ENCODE measurements at places on chromosomes 16 and 17.

- peak; percentile 61 for DNase-seq
Measured at GRCh38 chr16:71412270-71413160, 29.3 kb downstream of the TLE7 start.

- no peak for DNase-seq
Measured at GRCh38 chr17:1972487-1973160, 52.5 kb downstream of the RTN4RL1 start.

DNA sequence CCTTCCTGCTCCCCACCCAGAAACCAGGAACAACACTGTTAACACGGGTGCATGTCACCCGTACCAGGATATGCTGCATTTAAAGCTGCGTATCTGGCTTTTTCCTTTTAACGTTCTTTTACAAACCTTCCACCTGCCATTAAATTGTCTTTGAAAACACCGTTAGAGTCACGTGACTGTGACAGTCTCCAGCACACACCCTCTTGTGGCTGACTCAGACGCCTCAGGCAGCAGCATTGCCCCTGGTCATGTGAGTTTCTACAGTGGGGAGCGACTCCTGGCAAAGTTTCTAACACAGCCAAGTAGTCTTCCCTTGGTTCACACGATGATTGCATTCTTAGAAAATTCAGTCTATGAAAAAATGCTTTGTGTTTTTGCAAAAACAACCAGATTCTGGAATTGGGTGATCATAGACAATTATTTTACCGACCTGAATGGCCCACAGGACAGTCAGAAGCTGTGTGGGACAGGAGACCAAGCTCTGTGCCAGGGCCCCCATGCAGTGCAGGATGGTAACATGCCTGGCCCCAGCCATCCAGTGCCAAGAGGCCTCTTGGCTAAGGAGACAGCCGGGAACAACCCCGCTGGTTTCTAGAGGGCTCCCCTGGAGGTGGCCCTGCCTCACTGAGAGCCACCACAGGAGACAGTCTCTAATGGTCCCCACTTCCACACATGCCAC, 199.1 kb downstream of the KATNIP start:
- DNase-seq = no peak

DNA sequence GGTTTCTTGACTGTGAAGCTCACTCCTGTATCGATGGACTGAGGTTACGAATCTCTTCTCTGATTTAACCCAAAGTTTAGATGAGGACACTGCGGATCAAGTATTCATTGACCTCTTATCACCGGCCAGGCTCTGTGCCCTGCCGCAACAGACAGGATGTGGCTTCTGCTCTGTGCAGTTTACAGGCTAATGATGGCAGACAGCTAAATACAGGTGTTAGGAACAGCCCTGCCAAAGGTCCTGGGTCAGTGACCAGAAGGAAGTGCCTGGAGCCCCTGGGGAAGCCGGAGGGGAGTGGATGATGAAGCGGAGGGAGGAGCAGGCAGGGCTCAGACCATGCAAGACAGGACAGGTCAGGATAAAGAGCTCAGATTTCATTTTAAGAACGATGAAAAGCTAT, 44.4 kb downstream of the HAPSTR1 start:
- DNase-seq = no peak

DNA sequence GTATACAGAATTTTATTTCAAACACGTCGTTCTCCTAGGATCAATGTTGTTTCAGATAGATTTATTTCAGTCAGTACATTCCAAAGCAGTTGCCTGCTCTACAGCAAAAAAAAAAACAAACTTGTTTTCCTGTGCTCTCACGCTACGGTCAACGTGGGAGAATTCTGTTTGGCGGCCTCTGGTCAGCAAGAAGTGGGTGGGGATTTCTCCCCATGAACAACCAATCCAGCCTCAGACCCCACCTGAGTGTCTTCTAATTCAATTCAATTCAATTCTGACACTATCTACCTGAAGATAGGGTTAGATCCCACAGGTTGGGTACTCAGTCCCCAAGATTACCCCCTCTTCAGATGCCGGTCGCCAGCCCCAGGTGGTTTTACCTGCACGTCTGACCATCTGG, 22.1 kb downstream of the C17orf58 start:
- DNase-seq = no peak

DNA sequence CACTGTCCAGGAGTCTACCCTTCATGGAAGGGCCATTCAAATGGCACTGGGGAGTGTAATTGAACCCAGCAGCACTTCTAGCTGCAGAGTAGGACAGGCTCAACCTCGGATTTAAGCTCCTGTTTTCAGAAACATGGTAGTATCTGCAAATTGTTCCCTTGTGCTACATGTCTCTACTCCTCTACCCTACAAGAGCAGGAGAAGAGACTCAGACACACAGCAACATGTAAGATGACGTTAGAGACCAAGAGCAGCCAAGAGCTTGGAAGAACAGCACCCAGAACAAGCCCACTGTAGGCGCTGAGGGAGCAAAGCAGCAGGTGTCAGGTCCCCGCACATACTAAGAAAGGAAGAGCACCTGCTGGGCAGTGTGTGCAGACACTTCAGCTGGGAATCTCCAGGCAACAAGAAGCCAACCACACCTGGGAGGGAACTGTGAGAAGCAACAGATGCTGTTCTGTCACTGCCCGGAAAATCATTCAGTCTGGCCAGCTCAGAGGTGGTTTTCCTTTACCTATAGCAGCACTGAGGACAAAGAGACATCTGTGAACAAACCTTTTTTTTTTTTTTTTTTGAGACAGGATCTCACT, 35.6 kb upstream of the MNT start:
- DNase-seq = no peak

- no peak for DNase-seq
Measured at GRCh38 chr17:539066-539465, 175.6 kb downstream of the VPS53 start.

- no peak for DNase-seq
Measured at GRCh38 chr16:83110269-83110668, 483.5 kb downstream of the CDH13 start.

DNA sequence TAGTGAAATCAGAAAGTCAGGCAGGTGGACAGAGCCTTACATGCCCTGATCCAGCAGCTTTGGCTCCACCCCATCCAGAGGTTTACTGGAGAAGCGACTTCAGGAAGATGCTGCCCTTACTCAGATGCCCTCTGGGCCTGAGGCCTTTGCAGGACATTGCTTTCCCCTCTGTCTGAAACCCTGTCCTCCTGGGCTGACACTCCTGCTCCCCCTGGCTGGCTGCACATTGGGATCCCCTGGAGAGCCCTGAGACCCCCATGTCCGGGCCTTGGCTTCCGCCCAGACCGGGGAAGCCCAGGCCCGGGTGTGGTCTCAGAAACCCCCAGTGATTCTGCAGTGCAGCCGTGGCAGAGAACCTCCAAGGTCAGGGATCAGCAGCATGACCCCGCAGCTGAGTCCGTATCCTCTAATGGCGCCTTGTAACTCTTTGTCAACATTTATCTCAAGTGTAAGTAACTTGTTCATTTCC, 36.6 kb downstream of the BCO1 start:
- DNase-seq = no peak

GRCh38 chr17:17063546-17064122, 21.4 kb downstream of the MPRIP start:
- DNase-seq = no peak

GRCh38 chr16:55655897-55656681, at the start of gene SLC6A2:
SLC6A2 (plus strand) TSS chr16:55655988; CDS start chr16:55656695, 707 bp downstream.
- DNase-seq = no peak

DNA sequence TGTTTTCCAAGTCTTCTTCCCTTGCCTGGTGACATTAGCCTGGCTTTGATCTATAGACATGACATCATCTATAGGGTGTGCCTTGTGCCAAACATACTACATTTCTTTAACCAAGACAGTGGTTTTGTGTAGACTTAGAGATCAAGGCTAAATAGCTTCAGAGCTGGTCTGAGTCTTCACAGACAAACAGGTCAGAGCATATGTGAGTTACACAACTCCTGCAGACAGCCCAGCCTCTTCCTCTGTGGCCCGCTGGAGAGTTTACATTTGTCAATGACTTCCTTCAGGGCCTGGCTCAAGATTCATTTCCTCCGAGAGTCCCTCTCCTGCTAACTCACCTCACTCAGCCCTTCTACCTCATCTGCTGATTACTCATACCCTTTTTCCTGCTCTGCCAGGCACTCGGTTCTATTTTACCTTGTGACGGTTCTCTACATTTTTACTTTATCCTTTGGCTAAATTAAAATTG, 73.1 kb upstream of the TANC2 start:
- no peak for DNase-seq

- DNase-seq = no peak
Measured at GRCh38 chr17:41505007-41505808, at the start of gene KRT13. KRT13 (minus strand) TSS chr17:41505612; CDS start chr17:41505550, 62 bp downstream.

DNA sequence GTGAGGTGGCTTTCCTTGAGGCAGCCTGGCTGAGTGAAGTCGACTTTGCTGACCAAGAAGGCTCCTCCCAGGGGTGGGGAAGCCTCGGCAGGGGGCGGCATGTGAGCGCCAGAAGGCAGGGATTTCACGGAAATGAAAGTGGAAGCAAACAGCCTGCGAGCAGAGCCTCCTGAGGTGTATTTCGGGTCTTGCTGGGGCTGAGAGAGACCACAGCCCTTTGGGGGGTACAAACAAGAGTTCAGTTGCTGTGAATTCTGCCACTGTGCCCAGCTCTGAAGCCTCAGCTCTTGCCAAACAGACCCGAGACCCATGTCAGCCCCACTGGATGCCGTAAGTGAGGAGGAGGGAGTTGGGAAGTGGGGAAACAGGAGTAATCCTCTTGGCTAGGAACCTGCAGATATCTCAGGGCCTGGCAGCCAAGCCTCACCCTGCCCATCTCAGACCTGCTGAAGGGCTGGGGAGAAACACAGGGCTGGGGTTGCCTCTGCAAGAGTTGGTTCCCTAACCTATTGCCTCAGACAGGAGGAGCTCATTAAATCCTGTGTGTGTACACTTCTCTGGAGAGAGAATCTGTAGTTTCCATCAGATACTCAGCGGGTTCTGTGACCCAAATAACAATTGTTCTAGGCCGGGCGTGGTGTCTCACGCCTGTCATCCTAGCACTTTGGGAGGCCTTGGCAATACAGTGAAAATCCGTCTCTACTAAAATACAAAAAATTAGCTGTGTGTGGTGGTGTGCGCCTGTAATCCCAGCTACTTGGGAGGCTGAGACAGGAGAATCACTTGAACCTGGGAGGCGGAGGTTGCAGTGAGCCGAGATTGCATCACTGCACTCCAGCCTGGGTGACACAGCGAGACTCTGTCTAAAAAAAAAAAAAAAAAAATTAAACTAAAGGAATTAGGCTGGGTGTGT, at the start of gene IFI35:
IFI35 (plus strand) TSS at position 146 of the 913 bp plus-strand sequence; CDS start at position 310, 164 bp downstream.
- peak; percentile 68 for DNase-seq

DNA sequence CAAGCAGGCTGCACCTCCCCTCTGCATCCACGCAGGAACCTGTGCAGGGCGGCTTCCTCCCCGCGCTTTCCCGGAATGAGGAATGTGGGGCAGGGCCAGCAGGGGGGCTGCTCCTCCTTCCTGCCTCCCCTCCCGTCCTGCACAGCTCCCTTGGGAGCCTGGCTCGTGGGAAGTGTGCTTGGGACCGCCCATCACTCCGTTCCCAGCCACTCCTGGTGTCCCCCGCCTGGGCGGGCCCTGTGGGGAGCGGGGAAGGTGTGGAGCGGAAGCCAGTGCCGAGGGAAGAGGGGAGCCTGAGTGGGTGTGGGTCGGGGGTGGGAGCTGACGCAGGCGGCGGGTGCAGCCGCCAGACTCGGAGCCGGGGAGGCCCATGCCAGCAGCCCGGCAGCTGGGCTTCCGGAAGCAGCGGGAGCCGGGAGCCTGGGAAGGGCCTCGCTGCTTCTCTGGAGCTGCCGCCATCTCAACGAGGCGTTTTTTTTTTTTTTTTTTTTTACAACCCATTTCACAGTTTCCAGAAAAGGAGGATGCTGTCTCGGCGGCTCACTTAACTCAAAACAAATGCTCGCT, 24.1 kb downstream of the BAHCC1 start:
- no peak for DNase-seq

DNA sequence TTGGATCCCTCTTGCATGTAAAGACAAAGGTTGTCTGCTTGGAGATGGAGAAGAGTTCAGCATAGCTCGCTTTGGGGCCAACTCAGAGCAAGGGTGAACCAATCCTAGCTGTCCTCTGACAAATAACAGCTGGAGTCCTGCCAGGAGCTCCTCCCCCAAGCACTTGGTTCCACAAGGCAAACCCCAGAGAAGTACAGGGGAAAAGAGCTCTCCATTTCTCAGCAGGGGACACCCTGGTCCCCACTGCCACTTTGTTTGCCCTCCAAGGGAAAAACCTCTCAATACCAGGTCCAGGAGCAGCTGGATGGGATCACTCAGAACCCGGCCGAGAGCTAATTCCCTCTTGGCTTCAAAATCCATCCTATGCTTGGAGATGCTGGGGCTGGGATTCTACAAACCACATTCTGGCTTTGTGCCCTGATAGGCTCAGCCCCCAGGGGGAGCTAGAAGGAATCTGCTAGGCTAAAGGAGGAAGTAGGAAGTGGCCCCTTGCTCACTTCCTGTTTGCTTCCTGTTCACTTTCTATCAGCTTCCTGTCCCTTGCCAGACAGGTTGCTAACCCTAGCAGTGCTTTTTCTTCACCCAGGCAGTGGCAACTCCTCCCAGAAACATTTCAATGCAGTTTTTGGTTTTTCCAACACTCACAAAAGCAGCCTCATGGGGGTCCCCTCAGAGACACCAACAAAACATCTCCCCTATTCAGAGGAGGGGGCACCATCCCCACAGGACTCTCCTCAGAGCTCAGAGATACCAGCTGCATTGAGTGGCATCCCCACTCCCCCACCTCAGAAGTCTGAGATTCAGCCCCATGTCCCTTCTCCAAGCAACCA, 30.7 kb downstream of the CDRT4 start:
- no peak for DNase-seq

DNA sequence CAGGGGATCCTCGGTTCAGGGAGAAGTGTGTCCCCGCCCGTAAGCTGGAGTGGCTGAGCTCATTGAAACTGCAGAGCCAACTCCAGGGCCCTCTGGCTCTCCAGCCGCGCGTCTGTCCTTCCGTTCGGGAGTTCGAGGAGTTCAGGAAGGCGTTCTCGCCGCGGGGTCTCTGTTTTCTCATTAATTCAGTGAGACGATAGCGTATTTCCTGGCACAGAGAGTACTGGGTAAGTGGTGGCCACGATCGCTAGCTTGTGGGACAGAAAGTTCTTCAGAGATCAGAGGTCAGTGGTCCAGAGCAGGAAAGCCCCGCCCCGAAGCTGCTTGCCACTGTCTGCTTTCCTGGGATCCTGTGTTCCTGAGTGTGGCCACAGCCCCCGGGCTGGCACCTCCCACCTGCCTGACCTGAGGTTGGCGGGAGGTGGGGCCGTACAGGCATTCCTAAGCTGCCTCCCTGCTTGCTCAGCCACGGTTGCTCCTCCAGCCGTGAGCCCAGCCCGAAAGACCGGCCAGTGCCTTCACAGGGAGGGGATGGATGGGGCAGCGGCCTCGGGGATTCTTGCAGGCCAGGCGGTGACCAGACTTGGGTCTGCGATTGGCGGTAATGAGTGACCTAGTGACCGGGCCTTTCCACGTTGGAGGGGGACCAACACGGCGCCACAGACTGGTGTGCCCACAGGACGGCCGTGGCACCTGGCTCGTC, 8.9 kb downstream of the BAIAP2 start:
- no peak for DNase-seq

GRCh38 chr16:86353148-86353547, 157.2 kb upstream of the FOXF1 start:
- DNase-seq = no peak

DNA sequence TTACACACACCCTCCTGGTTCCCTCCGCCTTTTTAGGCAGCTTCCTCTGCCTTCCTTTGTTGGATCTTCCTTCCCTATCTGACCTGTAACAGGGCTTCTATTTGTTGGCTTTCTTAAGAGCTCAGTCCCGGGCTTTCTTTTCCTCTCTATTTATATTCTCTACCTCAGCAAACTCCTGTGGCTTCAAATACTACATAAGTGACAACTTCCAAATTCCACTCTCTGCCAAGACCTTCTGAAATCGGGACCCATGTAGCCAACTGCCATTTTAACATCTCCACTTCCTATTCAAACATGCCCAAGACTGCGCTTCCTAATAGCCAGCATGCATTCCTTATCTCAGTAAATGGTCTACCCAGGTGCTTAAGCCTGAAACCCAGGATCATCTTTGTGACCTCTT, 128.1 kb downstream of the MRTFB start:
- no peak for DNase-seq

Data from T-helper 9 cell (primary cell).